Dorsolateral prefrontal cortex (tissue), 122 donors: ENCODE measurements at places on chromosomes 7 and 10. TPM values are rescaled to one million over a fixed set of nuclear protein-coding genes. Genes with fewer than 3 reads are reported as not detected.

Gene ATRNL1
- 691 TPM for total RNA-seq

DNA sequence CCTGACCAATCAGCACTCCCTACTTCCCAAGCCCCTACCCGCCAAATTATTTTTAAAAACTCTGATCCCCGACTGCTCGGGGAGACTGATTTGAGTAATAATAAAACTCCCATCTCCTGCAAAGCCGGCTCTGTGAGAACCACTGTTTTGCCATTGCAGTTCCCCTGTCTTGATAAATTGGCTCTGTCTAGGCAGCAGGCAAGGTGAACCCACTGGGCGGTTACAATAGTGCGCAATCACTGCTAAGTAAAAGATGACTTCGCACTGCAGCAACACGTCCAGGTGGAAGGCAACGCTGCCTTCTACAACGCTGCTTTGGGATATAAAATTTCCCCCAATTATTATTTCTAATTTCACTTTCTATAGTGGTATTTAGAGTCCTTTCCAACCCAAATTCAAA, 8.9 kb downstream of the SLC37A3 start:
- DNase-seq, result no peak

GRCh38 chr10:113132591-113133121, 182.6 kb downstream of the TCF7L2 start:
- no peak for DNase-seq

- no peak for DNase-seq
Measured at GRCh38 chr10:31508882-31509281, 189.9 kb downstream of the ZEB1 start.

GRCh38 chr7:55288070-55288824, 76.9 kb upstream of the LANCL2 start:
- no peak for DNase-seq

GRCh38 chr7:13179775-13180523, 492.5 kb downstream of the ARL4A start:
- DNase-seq, result no peak

DNA sequence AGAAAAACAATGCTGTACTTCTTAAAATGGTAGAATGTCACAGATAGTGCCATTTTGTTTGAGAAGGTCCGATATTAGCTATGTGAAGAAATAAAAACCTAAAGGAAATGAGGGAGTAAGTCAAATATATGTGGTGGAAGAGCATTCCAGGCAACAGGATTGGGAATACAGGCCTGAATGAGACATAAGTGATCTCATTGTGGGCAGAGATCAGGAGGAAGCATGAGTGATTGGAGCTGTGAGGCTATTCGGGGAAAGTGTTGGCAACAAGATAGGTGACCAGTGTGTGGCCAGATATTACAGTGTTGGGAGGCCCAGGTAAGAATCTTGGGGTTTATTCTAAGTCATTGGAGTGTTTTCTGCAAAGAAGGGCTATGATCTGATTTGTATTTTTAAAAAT, 41.3 kb upstream of the AGMO start:
- no peak for DNase-seq

DNA sequence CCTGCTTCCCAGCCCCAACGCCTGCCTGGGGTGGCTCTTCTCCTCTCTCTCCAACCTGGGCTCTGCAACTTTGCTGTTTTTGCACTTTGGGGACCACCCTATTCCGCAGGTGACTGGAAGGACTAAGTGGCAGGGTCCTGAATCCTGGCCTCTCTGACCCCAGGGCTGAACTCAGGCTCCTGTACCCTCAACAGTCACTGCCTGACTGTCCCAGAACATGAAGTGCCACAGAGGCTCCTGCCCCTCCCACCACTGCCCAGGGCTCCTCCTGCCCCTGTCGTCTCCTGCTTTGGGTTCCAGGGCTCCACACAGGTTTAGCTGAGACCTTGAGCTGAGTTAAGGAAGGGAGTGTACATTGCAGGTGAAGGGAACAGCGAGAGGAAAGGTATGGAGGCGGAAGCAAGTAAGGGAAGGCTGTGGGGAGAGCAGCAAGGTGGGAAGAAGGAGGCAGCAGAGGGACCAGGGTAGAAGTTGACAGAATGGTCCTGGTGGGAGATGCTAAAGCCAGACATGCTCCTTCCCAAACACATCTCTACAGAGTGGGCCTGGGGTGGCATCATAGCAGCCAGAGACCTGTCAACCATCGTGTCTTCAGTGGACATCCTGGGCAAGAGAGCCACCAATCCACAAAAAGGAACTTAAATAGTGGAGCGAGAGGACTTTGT, 5.7 kb upstream of the GRID1 start:
- DNase-seq, result no peak

DNA sequence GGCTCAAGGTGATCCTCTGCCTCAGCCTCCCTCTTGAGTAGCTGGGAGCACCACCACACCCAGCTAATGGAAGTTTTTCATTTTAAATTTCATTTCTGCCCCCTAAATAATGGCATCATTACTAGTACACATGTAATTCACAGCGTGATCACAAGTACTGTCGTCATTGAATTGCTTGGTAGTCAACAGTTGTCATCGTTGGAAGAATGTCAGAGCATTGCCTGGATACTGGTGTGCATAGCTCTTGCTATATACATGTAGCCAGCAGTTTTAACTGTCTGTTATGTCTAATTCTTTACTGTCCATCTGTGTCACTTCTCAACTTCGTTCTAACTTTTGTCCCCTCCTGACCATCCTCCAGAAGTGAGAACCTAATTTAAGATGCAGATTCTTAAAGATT, 62.1 kb downstream of the CRPPA start:
- DNase-seq, result no peak

DNA sequence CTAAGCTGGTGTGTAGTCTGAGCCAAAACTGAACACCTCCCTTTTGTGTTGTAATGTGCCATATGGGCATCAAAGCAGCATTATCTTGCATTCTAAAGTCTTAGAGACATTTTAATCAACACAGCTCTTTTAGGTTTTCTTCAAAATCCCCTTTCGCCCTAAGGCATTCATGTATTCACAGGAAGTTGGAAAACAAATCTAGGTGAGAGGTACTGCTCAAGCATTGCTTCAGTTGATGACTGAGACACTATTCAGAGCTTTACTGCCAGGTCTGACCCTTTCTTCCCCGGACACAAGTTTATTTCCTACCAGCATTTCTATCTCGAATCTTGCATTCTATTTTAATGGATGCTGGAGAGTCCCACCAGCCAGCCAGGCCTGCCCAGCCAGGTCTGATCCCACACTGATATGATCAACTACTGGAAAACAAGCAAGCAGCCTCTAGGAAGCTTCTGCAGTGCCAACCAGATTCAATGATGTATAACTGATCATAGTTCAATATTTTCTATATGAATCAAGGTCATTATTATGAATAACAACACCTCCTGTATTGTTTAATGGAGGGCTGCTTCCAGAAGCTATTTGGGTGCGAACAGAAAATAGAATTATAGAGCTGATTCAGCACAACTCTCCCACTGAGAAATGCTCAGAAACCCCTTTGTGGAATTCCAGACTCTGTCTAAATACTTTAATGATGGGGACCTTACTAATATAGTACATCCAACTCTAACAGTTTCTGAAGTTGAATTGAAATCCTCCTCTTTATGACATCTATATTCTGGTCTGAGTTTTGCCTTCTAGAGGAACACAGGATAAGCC, 4.0 kb upstream of the BRAF start:
- no peak for DNase-seq

- no peak for DNase-seq
Measured at GRCh38 chr10:44725404-44725803, 185.7 kb upstream of the TMEM72 start.
